ENCODE measurements at places on chromosomes 13 and 19.

DNA sequence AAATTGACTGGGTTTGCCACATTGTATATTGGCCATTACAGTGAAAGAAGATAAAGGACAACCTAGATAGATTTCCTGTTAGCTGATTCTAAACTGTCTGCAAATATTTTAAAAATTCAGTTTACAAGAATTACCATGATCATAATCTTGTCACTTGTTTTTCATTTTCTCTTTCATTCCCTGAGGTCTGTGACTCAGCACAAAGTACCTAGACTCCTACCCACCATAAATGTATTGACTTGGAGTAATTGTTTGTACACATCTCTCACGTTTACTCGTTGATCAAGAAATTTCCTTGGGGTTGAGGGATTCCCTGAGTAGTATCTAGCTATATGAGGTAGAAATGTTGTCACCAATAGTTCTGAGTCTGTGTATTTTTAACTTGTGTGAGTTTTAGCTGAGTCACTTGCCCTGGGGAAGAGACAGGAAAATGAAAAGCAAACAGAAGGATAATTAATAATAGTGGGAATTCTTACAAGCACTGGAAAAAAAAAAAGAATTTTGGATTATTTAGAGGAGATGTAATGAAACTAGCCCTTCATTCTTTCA, 299.2 kb upstream of the DACH1 start:
- no peak for DNase-seq

DNA sequence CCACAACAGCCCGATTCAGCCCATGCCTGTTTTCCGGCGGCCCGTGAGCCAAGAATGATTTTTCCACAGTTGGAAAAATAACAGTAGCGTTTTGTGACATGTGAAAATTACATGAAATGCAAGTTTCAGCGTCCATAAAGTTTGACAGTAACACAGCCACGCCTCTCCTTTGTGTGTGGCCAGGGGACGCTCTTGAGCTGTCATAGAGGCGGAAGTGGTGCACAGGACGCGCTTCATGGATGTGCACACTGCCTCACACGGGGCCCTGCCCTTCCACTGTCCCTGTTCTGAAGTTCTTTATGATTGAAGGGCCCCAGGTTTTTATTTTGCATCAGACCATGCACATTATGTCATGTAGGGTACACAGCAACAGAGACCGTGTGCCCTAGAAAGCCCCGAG, 12.4 kb upstream of the ELAVL1 start:
- no peak for DNase-seq

DNA sequence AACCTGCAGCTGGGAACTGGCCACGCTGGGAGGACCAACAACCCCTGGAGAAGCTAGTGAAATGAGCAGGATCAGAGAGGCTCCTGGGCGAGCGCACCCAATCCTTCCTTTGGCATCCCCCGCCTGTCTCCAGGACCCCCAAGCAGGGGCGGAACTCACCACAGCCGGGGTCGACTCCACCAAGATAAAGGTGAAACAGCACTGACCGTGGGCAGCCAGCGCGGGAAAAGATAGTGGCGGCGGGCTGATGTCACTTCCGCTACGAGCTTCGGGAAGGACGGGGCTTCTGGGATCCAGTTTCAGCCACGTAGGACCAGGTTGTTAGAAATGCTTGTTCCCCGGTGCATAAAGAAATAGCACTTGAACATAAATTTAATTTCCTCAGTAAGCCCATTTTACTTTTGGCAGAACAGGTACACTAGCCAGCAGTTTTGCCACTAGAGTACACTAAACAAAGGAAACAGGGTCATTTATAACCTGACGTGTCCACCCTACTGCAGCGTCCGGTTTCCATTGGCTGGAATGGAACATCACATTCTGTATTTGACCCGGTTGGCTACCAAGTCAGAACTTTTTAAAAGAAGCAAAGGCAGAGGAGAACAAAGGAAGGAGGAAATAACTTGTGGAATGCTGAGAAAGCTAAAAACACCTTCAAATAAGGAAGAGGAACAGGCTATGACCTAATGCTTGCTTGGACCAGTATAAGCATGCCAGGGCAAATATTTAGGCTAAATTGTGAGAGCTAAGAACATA, 25.5 kb upstream of the ZNF562 start:
- DNase-seq, result no peak

DNA sequence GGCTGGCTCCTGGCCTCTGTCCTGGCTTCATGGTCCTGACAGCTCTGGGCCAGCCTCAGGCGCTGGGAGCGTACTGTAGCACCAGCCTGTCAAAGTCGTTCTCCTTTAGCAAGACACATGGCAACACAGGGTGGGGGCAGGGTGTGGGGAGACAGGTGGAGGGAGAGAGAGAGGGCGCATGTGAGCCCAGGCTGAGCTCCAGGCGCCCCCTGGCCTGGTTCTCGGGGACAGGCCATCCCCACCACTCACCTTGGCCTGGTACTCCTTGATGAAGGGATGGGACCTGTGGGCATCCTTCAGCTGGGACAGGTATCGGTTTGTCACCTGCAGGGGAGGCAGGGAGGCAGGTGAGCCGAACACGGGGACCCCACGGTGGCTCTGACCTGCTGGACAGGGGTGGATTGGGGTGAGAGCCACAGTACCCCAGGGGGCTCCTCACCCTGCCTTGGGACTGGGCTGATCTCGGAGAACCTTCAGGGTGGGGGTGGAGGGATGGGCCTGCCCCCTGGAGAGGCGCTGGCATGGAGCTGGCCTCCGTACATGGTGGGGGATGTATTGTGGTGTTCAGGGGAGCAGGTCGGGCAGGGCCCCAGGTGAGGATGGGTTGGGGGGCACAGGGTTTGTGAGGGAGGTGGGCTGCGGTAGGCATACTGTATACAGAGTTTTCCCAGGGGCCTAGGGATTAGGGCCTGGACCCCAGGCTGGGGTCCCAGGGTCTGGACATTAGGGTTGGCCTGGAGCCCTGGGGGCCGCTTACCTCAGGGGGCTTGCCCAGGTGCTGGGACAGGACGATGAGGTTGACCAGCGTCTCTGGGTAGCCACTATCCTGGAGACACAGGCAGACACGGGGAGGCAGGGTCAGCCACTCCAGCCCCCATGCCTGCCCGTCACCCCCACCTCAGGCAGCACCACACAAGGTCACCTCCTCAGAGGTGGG, 3.9 kb upstream of the CERS1 start:
- DNase-seq, result no peak

- DNase-seq, result no peak
Measured at GRCh38 chr19:18741124-18742121, 49.7 kb downstream of the COMP start.

GRCh38 chr19:43354305-43354627, 780 bp downstream of the CD177 start:
- DNase-seq, result no peak

DNA sequence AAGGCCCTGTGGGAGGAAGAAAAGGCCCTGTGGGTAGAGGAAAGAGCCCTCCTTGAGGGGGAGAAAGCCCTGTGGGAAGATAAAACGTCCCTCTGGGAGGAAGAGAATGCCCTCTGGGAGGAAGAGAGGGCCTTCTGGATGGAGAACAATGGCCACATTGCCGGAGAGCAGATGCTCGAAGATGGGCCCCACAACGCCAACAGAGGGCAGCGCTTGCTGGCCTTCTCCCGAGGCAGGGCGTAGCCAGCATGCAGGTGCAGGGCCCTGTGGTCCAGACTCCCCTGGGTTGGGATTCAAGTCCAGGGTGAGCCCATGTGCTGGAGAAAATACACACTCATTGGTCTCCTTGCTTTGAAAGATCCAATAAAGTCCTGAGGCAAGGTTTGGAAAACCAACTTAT, 4.1 kb downstream of the CCDC70 start:
- no peak for DNase-seq

DNA sequence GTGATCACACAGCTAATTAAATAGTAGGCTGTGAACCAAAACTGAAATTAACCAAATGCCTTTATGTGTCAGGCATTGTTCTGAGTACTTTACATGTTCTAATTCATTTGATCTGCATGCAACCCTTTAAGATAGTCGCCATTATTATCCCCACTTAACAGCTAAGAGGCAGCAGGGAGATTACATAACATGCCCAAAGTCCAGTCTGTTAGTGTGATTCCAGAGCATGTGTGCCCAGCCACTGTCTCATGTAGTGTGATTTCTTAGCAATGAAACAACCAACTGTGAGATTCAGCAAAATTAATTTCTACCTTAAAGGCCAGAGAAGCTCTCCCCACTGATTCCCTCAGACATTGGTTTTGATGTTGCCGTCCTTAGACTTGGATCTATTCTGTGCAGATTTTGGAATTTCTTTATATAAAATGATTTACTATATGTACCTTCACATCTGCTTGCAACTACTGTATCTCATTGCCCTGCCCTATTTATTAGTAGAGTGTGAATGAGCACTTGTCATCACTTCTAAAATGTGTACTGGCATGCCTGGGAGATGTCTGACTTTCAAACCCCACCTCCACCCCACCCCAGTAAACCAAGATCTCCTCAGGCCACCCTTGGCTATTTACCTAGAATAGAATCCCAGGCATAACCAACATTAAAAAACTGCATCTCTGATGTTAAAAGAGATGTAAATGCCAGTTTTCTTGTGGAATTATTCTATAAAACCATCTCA, 41.2 kb downstream of the POLR1D start:
- DNase-seq, result no peak

GRCh38 chr13:90787007-90787406, 560.5 kb upstream of the MIR17HG start:
- no peak for DNase-seq

GRCh38 chr19:31256593-31256960, 92.7 kb downstream of the TSHZ3 start:
- no peak for DNase-seq

DNA sequence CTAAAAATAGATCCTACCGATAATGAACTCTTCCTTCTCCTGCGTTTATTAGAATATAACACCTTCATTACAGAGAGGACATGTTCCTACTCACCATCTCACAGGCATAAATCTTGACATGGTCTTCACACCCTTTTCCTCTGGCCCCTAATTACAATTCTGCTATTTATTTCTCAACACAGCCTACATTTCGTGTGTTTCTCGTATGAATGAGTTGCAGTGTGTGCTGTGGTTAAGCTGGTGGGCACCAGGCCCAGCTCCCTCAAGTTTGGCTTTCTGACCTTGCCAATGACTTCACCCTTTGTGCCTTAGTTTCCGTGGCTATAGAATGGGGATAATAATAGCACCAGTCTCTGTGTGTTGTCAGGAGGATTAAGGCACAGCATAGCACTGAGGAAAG, 12.3 kb upstream of the KATNAL1 start:
- no peak for DNase-seq

DNA sequence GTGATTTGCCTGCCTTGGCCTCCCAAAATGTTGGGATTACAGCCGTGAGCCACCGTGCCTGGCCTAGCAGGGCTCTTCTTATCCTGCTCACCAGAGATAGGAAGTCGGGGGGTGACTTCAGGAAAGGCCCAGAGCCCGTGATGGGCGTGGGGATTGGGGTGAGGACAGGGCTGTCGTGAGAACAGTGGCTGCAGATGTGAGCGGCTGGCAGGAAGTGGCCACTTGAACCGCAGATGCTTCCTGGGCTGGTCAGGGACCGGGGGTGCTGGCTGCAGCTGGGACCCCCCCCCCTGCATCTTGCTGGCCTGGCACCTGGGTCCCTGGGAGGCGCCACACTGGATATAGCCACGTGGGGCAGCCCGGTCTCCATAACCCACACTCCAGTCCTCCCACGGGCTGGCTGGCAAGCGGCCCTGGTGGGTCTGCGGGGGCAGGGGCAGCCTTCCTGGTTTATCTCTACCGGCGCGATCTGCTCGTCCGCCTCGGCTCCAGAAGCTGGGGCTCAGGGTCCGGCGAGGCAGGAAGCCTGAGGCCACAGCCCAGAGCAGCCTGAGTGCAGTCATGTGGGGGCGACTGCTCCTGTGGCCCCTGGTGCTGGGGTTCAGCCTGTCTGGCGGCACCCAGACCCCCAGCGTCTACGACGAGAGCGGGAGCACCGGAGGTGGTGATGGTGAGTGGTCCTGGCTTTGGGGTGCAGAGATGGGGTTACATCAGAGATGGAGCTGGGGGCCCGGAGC, at the start of gene F2RL3:
TSS of gene F2RL3 (plus strand) at position 371 of the 737 bp plus-strand sequence. CDS start at position 562, 191 bp downstream.
- DNase-seq, result no peak

- DNase-seq, result no peak
Measured at GRCh38 chr13:31452525-31452924, 252.8 kb downstream of the B3GLCT start.

DNA sequence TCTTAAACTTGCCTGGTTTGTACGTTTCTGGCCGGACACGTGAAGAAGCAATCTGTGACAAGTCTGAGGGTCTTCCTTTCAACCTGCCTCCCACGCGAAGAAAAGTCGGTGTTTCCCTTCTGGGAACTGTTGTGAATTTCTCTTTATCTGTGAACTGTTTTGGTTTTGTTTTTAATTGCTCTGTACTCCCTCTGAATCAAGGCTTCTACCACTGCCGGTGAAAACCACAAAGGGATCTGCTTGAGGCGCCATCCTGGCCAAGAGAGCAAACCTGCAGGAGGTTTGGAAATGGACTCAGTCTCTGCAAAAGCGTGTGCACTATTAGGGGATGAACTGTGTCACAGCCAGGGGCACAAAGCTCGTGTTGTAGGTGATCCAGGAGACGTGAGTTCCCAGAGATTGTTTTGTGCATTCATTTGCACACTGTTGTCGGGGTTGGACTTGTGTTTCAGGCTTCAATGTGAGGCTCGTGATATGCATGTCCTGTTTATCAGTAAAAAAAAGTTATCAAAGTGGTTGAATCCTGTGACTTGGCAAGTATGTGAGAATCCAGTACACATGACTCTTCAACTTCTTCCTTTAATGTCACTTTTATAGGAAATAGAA, 9.7 kb downstream of the SIGLEC8 start:
- DNase-seq, result no peak

DNA sequence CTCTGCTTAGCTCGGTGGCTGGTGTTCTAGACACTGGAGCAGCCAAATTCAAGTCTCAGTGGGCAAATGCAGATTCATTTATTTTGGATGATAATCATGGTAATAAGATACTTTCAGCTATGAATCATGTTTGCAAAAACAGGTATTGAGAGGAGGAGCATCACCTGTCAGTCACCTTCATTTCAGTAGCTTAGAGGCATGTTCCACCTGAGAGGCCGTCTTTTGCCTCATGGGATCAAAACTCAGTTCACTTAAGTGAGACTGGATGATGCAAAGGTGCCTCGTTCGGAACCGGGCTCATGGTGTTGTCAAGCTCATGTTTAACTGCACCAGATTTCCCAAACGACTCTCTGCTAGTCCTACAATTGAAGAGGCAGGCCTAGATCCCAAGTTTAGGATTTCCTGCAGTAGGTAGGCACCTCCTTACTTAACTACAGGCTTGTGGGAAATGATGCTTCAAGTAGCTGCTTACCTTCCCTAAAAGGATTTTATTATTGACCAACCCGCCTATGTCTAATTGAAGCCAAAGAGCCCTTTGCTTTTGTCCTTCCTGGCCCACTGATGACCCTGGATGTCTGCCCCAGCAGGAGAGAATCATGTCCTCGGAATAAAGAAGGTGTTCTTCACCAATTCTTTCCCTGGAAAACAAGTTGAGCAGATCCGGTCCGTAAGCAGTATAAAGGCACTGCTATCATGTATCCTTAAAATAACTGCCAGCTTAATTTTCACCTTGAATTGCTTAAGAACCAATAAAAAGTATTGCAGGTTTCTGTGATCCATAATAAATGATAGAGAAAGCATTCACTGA, 60.0 kb downstream of the ZAR1L start:
- no peak for DNase-seq
